ENCODE measurements at places on chromosomes 6 and 20.

- no peak for DNase-seq
Measured at GRCh38 chr6:156773935-156774852, 3.0 kb upstream of the ARID1B start.

- no peak for DNase-seq
Measured at GRCh38 chr6:152236370-152237097, 400.6 kb downstream of the SYNE1 start.

- no peak for DNase-seq
Measured at GRCh38 chr6:16760516-16761470, at the start of gene ATXN1. Gene ATXN1, minus strand, starts transcription at chr6:16761460.

DNA sequence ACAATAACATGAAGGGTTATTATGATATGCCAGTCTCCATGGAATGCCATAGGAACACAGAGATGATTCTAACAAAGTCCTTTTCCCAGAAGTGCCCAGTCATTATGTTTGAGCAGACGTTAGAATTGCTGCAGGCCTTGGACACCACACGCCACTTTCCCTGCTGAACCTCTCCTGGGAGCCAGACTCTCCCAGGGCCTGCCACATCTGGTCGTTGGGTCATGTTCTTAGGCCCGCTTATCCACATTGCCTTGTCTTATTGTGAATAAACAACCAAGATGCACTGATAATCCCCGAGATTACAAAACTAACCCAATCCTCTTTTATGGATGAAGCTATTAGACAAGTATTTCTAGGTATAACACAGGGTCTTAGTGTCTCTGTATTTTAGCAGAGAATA, 276.5 kb upstream of the CITED2 start:
- DNase-seq = no peak

GRCh38 chr20:24962510-24962909, 13.4 kb downstream of the CST7 start:
- DNase-seq = no peak

GRCh38 chr6:107941627-107942026, 16.4 kb downstream of the SEC63 start:
- no peak for DNase-seq

Measured in KG1 (cell line).